T1000 (cell line): ENCODE measurements at places on chromosomes 4 and X.

DNA sequence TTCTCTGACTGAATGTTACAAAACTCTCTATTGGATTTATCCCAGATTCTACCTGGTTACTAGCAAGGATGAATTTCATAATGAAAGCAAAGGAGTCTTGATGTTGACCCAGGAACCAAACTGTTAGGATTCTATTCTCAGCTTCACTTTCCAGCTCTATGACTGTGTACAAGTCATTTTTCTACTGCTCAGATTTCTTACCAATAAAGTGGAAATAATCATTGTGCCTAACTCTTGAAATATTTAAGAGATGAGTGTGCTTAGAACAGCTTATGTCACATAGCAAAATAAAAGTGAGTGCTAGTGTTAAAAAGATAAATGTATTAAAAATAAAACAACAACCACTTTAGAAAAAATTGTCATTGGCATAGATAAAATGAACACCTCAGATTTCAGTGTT, 45.6 kb downstream of the EPHA5 start:
- no peak for DNase-seq

GRCh38 chr4:86927843-86928395, 6.9 kb upstream of the AFF1 start:
- peak; percentile 52 for DNase-seq

- DNase-seq = no peak
Measured at GRCh38 chr4:25803720-25804225, 59.0 kb downstream of the SEL1L3 start.

DNA sequence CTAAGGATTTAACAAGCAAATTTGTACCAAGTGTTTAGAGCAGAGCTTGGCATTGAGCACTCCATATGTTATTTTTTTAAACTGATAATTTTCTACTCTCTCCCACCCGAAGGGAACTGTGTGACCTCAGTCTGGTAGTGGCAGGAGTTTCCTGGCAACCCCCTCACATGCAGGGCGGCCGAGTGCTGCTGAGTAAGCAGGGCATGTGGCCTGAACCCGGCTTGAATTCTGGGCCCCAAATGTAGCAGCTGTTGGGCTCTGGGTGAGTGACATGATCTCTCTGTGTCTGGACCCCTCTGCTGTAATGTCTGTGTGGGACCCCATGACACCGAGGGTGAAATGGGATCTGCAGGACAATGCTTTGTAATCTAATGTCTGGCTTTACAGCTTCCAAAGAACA, 13.6 kb upstream of the C4orf50 start:
- no peak for DNase-seq

- no peak for DNase-seq
Measured at GRCh38 chr4:6767748-6768538, 14.6 kb upstream of the KIAA0232 start.

GRCh38 chrX:18701621-18702361, 5.7 kb upstream of the PPEF1 start:
- DNase-seq = no peak

DNA sequence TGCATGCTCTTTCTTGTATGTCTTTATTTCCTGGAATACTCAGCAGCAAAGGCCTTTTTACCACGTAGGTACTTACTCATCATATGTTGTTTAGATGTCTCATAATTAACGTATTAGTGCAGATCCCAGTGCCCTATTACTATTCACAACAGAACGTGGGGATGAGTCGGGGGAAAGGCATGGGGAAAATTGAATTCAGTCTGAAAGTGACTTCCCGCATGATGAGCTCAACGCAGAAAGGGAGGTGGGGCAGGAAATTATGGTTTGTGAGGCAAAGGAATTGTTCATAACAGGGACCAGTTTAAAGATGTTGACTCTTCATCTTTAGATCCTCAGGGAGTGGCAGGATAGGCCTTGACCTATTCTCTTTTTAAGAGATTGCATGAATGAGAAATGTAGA, 2.0 kb upstream of the TMPRSS11D start:
- peak; percentile 62 for DNase-seq

DNA sequence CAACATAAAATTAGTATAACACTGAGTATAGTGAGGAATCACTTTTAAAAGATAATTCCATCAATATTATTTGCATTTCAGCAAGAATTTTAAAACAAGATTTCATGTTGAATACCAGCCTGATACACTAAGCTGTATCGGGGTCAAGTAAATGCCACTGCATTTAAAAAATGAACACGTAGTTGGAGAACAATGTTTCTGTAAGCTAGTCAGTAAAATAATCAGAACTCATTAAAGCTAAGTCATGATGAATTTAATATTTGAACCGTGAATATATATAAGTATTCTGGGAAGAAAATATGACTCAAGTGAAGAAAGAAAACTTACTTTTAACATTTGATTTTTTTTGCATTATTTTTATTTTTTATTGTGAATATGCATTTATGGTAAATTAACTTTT, 611.0 kb upstream of the PABPC4L start:
- DNase-seq = no peak
